ENCODE measurements at places on chromosomes 7 and 10.

DNA sequence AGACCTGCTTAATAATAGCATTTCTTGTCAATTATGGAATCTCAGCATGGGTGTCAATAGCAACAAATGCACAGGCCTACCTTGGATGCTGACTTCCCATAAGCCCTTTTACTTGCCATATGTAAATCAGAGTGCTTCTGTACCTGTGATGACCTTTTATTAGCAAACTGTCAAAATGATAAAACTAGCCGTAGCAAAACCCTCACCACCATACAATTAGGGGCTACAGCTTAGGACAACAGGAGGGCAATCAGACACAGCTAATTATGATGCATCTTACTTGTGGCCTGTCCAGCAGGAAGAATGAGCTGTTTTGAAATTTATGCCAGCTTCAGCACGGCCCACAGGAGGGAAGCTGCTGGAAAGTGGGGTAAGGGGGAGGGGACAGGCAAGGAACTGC, 201.6 kb downstream of the TAX1BP1 start:
- DNase-seq: no peak

GRCh38 chr10:78524342-78524741, 490.7 kb downstream of the RPS24 start:
- DNase-seq: no peak

DNA sequence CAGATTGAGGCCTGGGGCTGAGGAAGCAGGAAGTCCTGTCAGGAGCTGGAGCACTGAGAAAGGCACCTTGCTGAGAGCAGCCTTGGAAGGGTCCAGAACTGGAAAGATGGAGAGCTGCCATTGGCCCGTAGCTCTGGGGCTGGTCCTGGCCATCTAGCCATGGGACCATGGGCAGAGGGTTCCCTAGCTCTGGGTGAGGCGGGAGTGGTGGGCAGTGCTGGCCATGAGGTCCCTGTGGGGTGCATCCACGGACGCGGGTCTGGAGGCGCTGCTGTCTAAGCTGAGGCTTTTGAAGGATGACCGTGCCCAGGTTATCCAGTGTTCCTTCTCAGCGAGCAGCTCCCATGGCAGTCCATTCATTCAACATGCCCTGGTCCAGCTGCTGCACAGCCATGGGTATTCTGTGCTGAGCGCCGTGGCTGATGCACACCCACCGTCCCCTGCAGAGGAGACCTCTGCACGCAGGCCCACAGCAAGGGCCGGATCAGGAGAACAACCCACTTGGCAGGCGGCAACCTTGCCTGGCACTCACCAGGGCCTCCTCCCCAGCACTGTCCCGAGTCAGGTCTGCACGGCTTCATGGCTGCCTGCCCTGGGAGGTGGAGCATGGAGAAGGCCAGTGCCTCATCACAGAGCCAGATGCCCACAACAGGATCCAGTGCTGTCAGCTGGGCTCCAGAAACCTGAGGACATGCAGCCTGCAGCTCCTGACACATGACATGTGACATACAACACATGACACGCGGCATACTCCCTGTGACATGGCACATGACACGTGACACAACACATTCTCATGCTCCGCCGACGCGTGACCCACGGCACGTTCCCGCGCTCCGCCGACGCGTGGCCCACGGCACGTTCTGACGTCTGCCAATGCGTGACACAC, 121.9 kb downstream of the INPP5A start:
- DNase-seq: no peak

GRCh38 chr7:111012799-111013675, 77.9 kb upstream of the LRRN3 start:
- no peak for DNase-seq

- DNase-seq: no peak
Observed at GRCh38 chr10:4470231-4470835, 355.7 kb upstream of the AKR1E2 start.

GRCh38 chr10:70348228-70348850, 34.1 kb downstream of the LRRC20 start:
- DNase-seq: no peak

DNA sequence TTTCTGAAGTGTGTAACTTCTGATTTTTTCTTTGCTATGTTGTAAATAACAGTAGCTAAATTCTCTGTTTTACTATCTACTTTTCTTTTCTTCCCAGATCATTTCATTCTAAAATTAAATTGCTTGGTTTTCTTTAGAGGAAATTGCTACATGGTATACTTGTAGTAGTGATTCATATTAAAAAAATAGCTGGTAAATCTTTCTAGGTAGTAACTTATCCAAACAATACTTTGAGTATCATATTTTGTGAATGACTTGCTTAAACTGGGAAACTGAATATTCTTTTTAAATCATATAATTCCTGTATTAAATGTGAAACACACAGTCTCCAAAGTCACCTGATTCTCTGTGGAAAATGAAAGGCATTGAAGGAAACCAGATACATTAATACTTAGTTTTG, 85.5 kb downstream of the ZNRF2 start:
- no peak for DNase-seq

DNA sequence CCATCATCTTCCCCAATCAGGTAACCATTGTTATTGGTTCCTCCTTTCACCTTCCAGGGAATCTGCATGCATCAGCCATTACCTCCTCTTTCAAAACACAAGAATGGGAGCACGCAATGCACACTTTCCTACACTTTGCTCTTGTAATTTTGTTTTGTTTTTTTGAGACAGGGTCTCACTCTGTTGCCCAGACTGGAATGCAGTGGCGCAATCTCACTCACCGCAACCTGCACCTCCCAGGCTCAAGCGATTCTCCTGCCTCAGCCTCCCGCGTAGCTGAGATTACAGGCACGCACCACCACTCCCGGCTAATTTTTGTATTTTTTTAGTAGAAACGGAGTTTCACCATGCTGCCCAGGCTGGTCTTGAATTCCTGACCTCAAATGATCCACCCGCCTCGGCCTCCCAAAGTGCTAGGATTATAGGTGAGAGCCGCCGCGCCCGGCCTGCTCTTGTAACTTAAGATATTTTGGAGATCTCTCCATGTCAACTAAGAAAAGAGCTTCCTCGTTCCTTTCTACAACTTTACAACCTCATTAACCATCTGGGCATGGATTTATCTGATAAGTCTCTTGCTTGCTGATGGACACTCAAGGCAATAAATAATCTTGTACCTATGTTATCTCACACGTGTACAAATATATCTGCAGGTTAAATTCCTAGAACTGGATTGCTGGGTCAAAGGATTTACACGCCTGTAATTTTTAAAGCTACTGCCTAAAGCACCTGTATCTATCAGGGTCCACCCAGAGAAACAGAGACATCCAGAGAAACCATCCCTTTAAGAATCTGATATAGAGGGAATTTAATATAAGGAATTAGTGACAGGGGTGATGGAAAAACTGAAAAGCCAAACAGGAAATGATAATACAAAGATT, 4.2 kb downstream of the CYTH3 start:
- no peak for DNase-seq

GRCh38 chr7:93551063-93551895, 23.2 kb downstream of the CALCR start:
- DNase-seq: no peak

DNA sequence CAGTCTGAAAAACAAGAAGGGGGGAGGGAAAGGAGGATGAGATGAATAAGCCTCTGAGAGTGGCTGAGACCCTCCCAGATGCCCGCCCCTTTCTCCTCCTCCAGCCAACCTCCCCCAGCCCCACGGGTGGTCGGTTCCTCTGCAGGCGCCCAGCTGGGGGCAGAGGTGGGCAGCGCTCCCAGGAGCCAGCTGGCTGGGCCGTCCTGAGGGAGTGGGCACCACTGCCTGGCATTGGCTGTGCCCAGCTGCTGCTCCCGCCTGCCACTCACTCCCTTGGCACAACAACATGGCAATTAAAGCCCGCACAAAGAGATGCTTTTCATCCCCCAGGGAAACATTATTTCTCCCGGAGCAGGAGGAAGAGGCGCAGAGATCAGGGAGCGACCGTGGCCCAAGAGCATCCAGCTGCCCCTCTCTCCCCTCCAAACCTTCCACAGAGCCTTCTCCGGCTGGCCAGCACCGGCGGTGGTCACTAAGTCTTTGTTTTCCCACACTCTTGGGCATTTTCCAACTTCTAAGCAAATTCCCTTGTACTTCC, 107.2 kb downstream of the SPDYE5 start:
- no peak for DNase-seq

DNA sequence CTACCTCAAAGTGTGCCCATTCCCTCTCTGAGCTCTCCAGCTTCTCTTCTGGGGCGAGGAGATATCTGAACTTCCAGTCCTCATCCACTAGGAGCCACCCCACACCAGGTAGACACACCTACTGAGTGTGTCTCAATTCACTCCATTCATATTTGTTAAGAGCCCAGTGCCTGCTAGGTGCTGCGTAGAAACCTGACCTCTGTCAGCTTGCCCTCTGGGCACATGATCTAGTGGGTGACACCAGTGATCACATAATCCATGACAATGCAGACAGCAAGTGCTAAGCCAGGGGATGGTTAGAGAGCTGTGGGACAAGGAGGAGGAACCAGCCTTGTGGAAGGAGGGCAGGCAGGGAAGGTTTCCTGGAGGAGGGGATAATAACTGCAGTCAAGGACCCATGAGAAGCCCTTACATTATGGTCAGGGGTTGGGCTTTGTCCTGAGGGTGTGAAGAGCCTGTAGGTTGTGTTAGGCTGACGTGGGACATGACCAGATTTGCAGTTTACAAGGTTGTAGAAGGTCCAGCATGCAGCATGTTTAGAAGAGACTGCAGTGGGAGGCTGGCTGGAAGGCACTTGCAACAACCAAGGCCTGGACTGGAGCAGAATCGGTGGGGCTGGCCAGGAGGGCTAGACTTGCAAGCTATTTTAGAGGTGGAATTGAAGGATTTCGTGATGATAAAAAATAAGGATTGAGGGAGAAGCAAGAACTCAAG, 81.8 kb downstream of the COL13A1 start:
- DNase-seq: no peak

DNA sequence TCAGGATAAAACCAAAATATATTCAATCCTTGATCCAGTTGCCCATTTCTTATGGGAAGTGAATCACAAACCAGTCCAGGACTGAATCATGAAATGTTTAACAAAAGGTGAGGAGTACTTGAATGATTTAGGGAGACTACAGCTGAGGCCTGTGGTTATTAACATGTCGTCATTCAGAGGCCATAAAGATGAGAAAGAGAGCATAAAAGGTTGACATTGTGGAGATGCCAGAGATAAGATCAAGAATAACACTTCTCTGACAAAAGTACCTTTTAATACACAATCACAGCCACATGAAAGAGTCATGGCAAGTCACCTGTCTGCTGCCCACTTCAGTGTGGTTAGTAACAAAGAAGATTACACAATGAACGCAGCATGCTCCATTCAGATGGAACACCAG, 1195.7 kb upstream of the SORCS1 start:
- no peak for DNase-seq

GRCh38 chr10:14904316-14904732, 25.7 kb downstream of the SUV39H2 start:
- DNase-seq: no peak

GRCh38 chr10:119268871-119269506, 61.6 kb downstream of the GRK5 start:
- no peak for DNase-seq

DNA sequence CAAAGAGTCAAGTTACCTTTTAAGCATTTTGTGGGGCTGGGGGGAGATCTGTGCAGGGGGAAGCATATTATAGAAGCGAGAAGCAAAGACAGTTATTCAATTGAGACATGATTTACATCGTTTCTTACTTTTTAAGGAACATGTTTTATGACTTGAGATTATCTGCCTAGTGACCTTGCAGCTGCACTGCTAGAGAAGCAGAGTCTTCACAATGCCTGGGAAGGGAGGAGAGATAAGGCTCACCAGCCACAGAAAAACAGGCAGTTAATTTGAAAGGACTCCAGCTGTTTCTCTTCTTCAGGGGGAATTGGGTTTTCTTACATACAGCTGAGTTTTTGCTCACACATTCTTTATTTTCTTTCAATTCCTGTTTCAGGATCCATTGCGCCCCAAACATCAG, 31.0 kb downstream of the PHYH start:
- DNase-seq: no peak

DNA sequence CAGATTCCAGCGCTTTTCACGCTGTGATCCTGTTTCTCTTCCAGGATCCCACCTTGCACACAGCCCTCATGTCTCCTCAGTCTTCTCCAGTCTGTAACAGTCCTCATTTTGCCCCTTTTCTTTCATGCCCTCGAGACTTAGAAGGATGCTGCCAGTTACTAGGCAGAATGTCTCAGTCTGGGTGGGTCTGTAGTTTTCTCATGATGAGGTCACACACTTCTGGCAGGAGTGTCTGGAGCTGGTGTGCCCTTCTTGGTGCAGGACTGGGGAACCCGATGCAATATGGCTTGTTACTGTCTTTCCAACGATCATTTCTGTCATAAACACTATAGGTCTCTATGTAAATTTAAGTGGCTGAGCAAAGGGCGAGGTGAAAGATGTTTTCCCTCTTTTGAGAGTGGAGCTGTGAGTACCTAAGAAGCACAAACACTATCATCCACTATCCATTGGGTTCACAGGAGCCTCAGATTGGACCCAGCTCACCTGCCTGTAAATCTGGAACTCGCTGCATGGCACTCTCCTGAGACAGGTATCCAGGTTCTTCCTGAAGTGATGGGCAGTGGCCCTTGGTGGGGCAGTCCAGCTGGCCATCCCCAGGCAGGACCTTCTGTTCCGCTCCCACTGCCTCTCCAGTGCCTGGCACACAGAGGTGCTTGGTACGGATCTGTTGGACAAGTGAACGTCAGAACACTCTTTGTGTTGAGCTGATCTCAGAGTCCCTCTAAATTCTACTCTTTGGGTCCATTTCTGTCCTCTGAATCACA, 64.3 kb upstream of the ZNF32 start:
- no peak for DNase-seq

DNA sequence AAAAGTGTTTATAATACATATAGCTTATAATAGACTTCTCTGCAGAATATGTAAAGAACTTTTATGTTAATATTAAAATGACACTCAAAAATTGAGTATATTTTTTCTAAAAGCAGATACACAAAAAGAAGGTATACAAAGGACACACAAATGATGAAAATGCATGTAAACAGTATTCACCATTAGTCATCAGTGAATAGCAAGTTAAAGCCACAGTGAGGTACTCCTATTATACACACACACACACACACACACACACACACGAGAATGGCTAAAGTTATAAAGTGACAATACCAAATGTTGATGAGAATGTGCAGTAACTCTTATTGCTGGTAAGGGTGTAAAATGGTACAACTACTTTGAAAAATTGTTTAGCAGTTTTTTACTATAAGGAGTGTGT, 92.9 kb downstream of the ITGB1 start:
- DNase-seq: no peak

- no peak for DNase-seq
Observed at GRCh38 chr7:72446591-72447462, 34.7 kb upstream of the CALN1 start.

DNA sequence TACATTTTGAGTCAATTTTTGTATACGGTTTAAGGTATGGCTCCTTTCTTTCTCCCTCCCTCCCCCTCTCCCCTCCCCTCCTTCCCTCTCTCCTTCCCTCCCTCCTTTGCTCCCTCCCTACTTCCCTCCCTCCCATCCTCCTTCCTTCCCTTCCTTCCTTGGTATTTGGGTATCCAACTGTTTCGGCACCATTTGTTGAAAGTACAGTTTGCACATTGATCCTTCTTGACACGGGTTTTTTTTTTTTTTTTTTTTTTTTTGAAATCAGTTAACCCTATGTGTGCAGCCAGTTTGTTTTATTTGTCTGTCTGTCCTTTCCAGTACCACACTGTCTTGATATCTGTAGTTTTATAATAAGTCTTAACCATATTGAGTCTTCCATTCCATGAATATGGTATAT, 39.9 kb upstream of the INSYN2A start:
- DNase-seq: no peak

- no peak for DNase-seq
Observed at GRCh38 chr10:9305018-9305655, 1250.6 kb downstream of the GATA3 start.

- DNase-seq: no peak
Observed at GRCh38 chr10:93495654-93496321, 624 bp upstream of the CEP55 start.

- no peak for DNase-seq
Observed at GRCh38 chr10:7486528-7486927, 75.7 kb upstream of the SFMBT2 start.
